Upper lobe of right lung (tissue), 1 donor: ENCODE measurements at places on chromosomes 6 and 20.

DNA sequence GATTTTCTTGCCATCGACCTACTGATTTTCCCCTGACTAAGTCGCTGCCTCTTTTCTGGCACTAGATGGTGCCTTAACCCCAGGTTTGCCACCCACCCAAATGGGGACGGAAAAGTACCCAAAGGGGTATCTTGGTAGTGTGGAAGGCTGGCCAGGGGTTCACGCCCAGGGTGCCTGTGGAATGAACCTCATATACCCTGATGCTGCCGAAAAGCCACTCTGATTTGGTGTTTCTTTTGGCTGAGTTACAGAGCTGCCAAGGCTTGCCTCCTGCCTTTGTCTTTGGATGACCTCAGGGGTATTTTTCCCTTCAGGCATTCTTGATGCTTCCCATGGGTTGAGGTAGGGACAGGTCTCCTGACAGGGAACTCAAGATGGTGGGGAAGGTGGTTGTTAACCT, 78.1 kb downstream of the MAP3K7 start:
- no peak for DNase-seq

DNA sequence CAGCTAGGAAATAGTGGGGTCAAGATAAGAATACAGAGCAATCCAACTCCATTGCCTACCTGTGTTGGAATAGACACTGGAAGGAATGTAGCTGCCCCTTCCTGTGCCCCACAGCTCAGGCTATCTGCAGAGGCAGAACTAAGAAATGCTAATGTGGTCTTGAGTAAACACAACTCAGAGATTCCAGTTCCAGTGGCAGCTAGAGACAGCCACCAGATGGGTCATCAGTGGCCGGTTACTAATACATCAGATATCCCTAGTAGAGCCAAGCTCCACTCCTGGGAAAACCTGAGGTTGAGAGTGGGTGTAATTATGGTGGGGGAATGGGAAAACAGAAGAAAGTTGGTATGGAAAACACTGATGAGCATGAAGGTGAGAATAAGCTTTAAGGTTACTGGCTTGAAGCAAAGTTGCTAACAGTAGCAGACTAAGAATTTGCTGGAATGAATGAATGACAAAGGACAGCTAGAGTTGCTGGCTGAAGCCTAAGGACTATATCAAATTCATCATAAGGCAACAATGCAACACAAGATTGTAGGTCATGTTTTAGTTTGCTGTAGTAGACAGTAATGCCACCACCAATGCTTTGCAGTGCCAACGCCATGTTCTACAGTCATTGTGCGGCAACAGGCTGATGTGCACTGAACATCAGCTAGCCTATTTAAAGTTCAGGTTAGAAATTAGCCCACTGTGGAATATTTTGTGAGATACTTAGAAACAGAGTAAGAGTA, 28.3 kb upstream of the FAM83C start:
- no peak for DNase-seq

DNA sequence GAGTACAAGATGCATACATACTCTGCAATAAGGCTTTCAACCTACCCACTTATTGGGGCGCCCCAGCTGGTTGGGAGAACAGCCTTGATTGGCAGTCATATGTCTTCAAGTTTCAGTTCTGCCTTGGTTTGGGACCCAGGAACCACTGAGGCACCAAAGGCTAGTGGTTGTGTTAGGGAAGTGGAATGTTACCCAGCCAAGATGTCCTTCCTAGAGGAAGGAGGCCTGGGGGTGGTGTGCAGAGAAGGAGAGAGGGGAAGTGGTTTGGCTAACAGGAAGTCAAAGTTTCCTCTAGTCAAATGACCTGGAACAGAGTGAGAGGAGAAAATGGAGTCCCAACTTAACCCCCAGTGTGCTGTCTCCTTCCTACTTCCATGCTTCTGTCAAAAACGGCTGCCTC, 59.4 kb downstream of the CD164 start:
- no peak for DNase-seq

GRCh38 chr6:109332748-109333147, 49.5 kb downstream of the CD164 start:
- no peak for DNase-seq

DNA sequence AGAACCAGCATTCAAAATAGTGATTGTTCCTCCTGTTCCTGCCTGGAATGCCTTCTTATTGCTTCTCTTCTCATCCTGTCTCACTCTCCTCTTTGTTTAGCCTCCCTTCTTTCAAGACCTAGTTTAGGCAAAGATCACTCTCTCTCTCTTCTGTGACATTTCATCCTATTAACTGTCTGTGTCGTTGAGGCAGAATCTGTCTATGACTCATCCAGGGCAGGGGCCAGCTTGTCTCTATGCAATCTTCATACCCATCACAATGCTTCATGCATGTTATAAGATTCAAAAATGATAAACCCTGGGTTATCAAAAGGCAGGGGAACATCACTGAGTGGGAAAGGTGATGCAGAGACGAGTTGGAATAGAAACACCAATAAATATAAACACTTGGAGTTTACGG, 32.2 kb upstream of the FOXA2 start:
- no peak for DNase-seq

DNA sequence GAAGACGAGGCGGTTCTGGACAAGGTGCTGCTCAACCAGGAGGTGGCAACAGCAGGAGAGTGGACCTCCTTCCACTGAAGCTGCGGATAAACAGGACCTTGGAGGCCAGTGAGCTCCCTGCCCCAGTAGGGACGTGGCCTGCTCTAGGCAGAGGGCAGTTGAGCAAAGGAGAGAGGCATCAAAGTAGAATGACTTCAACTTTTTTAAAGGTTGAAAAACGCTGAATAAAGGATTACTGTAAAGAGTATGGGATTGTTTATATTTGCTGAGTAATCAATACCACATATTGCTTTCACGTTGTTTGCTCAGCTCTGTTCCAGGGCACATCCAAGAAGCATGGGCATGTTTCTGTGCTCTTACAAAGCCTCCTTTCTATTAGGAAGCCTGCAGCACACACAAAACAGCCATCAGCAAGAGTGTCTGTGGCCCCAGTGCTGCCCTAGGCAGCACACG, 48.1 kb downstream of the ERMARD start:
- no peak for DNase-seq

DNA sequence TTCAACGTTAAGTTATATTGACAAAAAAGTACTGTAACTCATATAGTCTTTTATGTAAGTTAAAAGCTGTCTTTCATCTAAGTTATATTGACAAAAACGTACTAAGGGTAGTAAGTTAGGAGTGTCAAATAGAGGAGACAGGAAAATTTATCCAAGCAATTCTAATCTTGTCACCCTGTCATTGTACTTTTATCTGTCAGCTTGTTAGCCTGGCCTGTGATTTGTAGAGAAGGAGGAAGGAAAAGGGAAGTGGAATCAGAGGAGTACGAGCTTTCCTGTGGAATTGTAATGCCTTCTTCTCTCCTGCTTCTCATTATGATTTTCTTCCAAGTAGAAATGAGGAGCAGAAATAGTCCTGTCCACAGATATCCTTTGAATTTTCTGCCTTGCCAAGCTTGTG, 18.8 kb downstream of the KCTD20 start:
- no peak for DNase-seq

GRCh38 chr6:133017581-133017980, 203.2 kb downstream of the RPS12 start:
- no peak for DNase-seq

GRCh38 chr6:66935612-66936011, 1228.6 kb upstream of the EYS start:
- DNase-seq, result no peak

GRCh38 chr6:85660181-85660611, 17.5 kb upstream of the SYNCRIP start:
- no peak for DNase-seq

DNA sequence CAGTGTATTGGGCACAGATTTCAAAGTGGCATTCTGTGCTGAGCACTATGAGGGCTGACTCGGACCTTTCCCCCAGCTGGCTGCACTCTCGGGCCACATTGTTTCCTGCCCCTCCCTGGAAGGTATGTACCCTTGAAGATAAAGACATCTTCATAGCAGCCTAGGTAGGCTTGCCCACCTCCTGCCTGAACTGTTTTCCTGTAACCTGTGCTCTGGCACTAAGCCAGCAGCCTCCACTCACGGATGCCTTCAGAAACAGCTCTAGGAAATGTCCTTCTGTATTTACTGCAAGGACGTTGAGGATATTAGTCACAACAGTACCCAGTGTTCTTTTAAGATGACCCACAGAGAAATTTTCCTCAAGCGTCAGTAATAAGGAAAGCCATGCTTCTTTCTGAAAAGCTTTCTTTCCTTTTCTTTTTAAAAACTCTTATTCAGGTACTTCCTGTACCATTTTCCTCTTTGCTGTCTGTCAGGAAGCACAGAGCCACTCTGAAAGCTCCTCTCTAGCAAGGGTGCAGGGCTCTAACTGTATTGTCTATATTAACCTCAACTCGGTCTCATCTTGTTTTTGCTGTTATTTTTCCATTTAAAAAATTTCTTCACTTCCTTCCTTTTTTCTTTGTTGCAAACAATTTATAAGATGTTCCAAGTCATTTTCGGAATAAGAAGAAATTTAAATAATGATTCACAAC, 43.5 kb downstream of the TTI1 start:
- peak; percentile 78 for DNase-seq

GRCh38 chr20:37190354-37191112, 11.2 kb upstream of the MROH8 start:
- DNase-seq, result no peak

DNA sequence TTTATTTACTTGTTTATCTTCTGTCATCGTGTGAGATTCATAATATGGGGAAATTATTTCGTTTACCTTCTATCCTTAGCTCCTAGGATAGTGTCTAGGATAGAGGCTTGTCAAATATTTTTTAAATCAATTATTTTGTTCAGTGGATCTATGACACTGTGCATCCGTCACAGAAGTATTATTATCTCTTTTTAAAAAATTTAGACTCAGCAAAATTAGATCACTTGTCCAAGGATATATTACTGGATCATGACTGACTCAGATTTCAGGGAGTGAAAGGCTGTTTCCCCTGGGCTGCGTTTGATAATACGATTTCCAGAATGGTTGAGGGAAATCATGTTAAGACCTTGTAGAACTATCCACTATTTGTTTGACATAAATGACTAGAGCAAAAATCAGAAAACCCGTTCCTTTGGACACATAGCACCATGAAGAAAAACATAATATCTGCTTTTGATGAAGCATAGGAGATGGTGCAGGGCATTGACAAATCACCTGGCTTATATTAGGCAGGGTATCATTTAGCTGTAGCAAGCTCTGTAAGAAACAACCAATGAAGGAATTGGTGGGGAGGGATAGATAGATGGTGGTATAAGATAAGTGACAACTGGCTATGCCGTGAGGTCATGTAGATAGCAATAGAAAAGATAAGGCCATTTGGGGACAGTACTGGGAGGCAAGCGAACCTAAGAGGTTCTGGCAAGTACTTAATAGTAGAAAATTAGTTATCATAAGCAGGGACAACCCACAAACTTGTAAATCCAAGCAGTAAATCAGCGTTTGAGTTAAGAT, 465.2 kb upstream of the MAN1A1 start:
- DNase-seq, result no peak

GRCh38 chr20:576156-576555, 32.6 kb upstream of the CSNK2A1 start:
- no peak for DNase-seq

DNA sequence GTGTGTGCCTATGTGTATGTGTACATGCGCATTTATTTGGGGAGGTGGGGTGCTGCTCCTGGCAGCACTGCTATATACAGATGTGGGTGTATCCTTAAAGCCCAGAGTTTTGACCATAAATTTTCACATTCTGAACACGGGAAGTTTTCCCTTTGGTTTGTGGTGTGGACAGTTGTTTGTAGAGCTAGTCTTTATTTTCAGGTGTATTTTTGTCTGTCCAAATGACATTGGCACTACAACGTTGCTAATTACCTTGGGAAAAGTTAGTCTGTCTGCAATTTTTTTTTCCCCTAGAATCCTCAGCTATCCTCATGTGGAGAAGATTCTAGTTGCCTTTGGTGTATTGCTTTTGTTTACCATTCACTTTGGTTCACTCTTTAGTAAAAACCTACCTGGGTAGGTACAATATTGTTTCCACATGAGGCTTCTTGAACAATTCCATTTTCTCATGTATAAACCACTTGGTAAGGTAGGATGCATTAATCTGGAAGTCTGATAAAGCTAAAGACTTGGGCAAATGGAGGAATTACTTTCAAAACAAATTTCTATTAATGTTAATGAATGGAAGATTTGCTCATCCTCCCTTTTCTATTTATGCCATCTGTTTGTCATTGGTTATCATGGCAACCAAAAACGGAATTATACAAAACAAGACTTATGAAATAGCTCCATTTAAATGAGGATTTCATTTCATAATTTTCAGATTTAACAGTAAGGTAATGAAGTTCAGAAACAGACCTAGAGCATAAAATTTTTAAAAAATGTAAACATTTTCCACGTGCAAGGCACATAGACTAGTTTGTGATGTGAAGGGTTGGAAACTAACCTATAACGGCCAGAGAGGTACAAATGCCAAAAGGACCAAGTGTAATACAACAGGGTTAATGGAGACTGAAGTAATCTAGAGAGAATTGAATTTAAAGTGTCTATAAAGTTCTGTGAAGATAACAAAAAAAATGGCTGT, 3.9 kb downstream of the CCN2 start:
- DNase-seq, result no peak

DNA sequence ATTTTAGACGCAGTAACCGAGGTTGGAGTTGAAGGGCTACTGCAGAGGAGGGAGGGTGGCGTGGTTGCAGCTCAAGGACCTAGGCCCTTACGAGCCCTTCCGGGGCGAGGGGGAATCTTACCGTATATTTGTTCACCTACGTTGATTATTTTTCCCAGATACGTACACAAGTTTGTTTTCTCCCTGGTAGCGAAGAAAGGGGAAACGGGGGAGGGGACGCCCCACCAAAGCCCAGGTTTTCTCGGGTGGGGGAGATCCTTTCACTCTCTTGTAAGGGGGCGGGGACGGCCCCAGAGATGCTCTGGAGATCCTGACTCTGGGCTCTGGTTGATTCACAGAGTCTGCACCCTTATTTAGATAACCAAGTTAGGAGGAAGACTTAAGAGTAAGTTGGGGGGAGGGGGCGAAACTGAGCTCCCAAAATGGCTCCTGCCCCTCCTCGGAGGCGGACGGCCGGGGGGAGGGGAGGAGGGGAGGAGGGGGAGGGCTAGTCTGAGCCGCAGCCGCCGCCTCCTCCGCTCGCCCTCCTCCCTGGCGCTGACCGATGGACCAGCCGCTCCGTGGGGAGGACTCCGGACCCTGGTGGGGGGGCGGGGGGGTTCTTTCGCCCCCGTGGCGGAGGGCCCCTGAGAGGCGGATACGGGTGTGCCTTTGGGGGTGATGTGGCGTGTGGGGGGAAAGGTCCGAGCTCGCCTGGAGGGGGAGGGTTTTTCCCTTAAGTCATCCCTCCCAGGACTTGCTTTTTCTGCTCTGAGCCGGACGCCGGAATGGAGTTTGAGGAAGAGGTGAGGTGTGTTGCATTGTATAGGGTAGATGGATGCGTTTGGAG, 2.2 kb downstream of the BRD2 start:
- peak; percentile 95 for DNase-seq
